ENCODE measurements at places on chromosomes 3 and 15. TPM values are rescaled to one million over a fixed set of nuclear protein-coding genes. Genes with fewer than 3 reads are reported as not detected.

- DNase-seq, result no peak
Observed at GRCh38 chr3:128922804-128923459, 43.5 kb downstream of the ACAD9 start.

GRCh38 chr15:43529587-43530345, 12.4 kb downstream of the MAP1A start:
- no peak for DNase-seq

DNA sequence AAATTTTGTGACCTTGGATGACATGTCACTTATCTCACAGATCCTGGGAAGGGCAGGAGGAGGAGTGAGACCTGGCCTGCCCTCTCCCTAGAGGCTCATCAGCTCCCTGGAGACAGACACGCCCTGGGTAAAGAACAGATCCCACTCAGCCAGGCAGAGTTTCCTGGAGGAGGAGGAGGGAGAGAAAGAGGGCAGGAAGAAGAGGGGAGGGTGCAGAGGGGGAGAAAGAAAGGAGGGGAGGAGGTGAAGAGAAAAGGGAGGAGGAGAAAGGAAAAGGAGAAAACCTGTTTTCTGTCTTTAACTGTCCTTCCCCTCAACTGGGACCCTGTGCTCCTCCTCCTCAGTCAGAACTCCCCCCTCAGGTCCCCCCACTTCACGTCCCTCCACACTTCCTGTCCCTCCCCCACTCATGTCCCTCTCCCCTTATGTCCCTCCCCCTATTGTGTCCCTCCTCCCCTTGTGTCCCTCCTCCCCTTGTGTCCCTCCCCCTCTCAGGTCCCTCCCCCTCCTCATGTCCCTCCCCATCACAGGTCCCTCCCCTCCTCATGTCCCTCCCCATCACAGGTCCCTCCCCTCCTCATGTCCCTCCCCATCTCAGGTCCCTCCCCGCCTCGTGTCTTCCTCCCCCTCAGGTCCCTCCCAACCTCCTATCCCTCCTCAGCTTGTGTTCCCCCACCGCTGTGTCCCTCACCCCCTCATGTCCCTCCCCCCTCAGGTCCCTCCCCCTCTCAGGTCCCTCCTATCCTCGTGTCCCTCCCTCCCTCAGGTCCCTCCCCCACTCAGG, 52.3 kb upstream of the CGNL1 start:
- DNase-seq, result peak; percentile 82

DNA sequence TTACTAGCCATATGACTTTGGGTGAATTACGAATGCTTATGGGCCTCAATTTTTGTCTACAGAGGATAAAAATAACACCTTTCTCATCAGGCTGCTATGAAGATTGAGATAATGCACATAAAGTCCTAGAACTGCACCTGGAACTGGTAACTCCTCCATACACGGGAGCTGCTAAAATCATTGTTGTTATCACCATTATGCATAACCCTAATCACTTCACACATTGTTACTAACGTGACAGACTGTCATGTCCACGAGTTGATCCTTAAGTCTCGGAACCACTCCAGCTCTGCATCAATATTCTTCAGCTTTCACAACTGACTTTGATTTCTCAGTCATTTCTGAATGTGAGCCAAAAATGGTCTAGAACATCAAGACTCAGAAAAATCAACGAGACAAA, 64.1 kb downstream of the RFTN1 start:
- DNase-seq, result no peak

- peak; percentile 54 for DNase-seq
Observed at GRCh38 chr3:123728014-123728413, 143.2 kb upstream of the HACD2 start.

The CHRNB4 gene
- not detected for total RNA-seq

The MGA gene
- 12.8 TPM for total RNA-seq

Data from MG63 (cell line).